ENCODE measurements at places on chromosomes 16 and 17.

GRCh38 chr17:51487947-51488346, 227.6 kb downstream of the UTP18 start:
- DNase-seq = peak; percentile 2

- peak; percentile 34 for DNase-seq
Observed at GRCh38 chr17:1473841-1474240, 17.8 kb upstream of the CRK start.

DNA sequence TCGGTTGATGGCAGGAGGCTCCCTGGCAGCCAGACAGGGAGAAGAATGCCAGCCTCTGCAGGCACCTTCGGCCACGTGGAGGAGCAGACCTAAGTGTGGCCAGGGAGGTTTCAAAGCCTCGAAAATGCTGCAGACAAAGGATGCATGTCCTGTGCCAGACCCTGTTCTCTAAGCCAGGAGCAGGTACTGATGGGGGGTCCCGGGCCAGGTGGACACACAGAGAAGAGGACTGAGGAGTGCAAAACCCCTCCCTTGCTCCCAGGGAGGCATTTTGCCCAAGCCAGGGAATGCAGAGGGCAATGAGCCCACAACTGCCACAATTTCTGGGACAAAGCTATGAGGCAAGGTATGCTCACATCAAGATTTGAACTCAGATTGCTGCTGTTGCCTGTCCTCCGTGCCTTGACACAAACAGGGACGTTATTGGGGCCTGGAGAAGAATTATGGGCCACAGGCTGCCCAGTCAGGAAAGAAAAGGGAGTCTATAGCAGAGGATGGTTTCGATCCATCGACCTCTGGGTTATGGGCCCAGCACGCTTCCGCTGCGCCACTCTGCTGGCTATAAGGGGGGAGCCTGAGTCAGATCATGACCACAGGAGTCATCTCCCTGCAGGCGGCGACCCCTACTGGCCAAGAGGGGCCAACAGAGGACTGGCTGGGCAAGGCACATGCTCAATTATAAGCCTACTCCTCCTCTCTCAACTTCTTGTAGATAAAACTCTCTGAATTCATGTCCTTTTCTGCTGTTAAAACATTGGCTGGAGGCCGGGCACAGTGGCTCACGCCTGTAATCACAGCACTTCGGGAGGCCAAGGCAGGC, 25.1 kb upstream of the FOXK2 start:
- peak; percentile 78 for DNase-seq

- DNase-seq = no peak
Observed at GRCh38 chr16:5604770-5605169, 507.2 kb upstream of the EEF2KMT start.

DNA sequence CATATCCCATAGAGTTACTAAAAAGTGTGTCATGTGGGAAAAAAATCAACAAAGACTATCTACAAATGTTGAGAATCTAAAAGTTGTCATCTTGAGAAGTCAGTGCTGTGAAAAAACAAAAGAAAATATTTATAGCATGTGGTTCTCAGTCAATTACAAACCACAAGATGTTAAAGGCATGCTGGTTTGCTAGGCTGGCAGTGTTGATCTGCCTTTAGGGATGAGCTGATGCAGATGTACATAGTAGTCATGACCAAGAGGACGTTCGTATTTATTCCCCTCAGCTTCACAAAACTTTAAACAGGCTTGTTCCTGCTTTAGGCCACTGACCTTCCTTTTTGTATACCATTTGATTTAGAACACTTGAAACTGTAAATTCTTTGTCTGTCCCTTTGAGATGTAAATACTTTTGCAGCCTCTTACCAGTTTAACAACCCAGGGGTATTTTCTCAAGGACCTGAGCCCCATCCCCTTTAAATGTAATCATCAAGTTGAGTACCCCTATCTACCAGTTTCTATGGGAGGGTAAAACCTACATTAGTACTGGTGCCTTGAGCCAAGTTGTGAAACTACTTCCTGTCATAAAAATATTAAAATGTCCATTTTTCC, 446.6 kb downstream of the KCNJ18 start:
- DNase-seq = no peak

DNA sequence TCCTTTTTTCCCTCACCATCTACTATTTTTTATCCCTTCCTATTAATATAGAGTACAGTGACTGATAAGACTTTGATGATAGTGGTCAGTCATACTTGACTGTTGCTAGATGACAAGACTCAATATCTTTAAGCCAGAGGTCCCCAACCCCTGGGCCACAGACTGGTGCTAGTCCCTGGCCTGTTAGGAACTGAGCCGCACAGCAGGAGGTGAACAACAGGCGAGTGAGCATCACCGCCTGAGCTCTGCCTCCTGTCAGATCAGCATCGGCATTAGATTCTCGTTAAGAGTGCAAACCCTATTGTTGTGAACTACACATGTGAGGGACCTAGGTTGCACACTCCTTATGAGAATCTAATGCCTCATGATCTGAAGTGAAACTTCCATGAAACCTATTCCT, 341.3 kb downstream of the BCAS3 start:
- no peak for DNase-seq

DNA sequence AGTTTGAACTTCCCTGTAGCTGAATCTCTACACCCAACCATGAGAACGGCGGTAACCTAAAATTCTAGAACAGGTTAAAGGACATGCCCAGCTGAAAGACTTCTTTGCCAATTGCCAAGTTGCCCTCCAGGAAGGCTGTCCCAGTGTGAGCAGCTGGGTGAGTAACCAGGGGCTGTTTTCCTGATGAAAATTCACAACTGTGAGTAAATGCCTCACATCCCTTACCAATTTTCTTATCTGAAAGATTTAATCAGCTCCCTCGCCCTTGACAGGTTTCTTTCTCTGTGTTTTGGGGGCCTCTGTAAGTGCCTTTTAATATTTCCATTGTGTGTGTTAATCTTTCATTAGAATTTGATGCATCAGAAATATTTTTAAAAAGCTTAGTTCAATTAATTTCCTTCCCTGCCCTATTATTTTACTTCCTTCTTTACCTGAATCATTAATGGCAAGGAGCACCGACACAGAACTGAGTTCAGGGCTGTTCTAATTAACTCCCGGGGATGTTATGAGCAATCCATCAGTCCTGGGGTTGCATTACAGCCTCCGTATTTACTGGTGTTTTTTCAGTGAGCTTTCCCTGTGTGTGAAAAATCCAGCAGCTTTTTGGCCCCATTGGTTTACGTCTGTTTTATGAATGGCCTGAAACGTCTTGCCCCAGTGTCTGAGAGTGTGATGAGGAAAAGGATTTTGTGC, 152.9 kb downstream of the CLEC16A start:
- DNase-seq = no peak

- DNase-seq = no peak
Observed at GRCh38 chr17:14886200-14886739, 378.9 kb downstream of the PMP22 start.

- no peak for DNase-seq
Observed at GRCh38 chr17:76381633-76382350, 2.6 kb upstream of the SPHK1 start.

GRCh38 chr16:50679676-50680555, 1.2 kb downstream of the SNX20 start:
- no peak for DNase-seq

DNA sequence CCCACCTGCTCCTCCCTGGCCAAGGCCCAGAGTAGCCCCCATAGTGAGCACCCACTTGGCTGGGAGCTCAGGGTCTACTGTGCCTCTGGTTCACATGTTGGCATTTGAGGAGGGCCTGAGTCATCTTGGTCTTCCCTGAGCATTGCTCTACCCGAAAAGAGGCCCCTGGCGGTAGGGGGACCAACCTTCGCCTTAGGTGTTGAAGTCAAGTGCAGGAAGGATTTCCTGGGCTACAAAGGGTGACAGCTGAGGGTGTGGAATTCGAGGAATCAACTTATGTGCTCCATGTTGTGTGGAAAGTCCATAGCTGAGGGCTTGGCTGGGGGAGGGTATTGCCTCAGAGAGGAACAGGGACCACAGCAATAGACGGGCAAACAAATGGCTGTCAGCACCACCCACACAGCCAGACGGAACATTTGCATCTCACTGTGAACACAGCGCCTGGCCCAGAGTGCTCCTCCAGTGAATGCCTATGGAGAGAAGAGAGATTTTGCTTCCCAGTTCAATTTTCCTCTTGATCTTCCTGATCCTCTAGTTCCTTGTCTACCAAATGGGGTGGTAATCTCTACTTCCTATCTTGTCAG, 35.6 kb upstream of the NGFR start:
- no peak for DNase-seq

GRCh38 chr16:50066482-50067289, 916 bp downstream of the HEATR3 start:
- no peak for DNase-seq

DNA sequence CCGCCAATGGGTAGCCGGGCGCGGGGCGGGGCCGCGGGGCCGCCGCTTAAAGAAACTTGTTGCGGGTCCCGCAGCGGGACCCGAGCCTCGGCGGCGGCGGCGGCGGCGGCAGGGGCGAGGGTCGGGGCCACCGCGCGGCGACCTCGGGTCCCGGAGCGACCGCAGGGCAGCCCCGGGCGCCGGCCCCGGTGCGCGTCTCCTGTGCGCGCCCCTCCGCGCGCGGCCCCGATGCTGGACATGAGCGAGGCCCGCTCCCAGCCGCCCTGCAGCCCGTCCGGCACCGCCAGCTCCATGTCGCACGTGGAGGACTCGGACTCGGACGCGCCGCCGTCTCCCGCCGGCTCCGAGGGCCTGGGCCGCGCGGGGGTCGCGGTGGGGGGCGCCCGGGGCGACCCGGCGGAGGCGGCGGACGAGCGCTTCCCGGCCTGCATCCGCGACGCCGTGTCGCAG, at the start of gene SOX8:
TSS of gene SOX8 (plus strand) at position 76 of the 450 bp plus-strand sequence. CDS start at position 229, 153 bp downstream.
- DNase-seq = no peak

GRCh38 chr17:83026311-83026811, 53.0 kb upstream of the METRNL start:
- no peak for DNase-seq

DNA sequence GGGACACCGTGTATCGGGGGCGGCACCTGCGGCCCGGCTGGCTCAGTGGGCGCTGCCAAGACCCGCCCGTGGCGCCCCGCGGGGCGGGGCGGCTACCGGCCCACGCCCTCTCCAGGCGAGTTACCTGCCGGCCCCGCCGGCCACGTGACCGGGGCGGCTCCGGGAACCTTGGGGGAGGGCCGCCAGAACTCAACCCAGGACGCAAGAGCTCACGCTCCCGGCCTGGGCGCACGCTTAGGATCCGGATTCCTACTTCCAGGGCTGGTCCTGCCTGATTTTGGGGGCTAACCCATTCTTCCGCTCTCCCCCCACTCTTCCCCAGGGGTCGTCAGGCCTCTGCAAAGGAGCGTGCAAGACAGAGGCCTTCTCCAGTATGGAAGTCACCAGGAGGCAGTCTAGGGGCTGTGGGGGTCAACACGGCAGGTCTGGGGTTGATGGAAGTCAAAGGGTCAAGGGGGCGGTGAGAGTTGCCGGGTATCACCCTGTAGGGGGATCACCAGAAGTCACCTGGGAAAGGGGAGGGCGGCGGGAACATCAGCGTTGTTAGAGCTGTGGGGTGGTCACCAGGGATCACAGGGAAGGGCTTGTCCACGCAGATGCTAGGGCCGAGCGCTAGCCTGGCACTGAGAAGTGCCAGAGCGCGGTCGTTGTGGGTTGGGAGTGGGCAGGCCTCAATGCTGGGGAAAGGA, 354 bp upstream of the ESRP2 start:
- DNase-seq = no peak

GRCh38 chr17:78132084-78132676, 1.6 kb downstream of the TMC8 start:
- DNase-seq = peak; percentile 58

DNA sequence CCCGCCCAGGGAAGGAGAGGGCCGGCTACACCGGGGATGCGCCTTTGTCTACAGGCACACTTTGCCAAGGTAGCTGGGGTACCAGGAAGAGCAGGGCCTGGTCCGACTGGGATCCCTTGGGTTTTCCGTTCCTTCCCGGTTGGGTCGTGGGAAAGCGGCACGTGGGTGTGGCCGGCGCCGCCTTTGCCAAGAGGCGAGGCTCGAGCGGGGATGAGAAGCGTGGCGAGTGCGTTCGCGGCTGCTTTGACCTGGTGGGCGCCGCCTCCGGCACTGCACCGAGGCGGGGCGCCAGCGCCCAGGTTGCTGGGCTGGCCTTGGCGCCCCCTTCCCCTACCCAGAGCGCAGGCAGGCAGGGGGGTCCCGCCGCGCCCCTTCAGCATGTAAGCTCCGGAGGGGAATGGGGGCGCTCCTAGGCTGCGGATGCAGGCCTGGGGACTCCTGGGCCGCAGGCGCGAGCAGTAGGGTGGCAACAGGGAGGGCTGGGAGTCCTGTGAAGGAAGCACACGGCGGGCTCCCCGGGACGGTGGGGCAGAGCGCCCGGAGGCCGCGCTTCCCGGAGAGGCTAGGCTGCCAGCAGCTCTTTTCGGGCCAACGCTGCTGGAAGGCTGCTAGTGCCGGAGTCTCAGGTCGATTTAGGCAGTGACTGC, 2.0 kb downstream of the HAS3 start:
- DNase-seq = no peak

- DNase-seq = no peak
Observed at GRCh38 chr16:53666786-53667415, 36.8 kb downstream of the RPGRIP1L start.

DNA sequence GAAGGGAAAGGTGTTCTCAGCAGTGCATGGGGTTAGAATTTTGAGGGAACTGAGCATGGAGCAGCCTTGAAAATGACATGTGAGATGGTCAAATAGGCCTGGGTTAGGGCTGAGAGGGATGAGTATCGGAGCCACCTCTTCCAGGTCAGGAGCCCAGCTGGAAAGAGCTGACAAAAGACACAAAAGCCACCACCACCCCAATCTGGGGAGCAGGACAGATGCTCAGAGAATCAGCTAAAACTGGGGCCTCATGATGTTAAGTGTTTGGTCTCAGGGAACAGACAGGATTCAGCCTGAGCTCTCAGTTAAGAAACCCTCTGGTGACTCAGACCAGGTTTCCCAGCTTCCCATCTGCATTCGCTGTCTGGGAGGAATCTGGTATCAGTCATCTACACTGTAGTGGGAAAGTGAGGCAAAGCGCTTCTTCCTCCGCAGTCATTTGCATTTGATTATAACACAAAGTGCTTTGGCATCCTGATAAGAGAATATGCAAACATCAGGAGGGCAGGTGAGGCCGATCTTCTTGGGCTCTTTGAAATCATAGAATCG, 2.6 kb downstream of the WNT9B start:
- no peak for DNase-seq

DNA sequence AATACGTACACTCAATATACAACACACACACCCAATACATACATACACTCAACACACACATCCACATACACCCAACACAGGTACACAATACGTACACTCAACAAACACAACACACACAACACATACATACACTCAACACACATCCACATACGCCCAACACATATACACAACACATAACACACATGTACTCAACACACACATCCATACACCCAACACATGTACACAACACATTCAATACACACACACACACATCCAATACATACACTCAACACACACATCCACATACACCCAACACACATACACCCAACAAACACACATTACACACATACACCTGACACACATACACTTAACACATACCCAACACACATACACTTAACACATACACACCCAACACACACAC, 95.9 kb downstream of the CCDC182 start:
- DNase-seq = no peak

- DNase-seq = no peak
Observed at GRCh38 chr17:72022328-72023275, 98.2 kb upstream of the SOX9 start.

- DNase-seq = no peak
Observed at GRCh38 chr17:64611369-64611768, 50.7 kb downstream of the SMURF2 start.

GRCh38 chr17:31530391-31530985, 139.0 kb downstream of the RAB11FIP4 start:
- no peak for DNase-seq

Data from stimulated activated CD8-positive, alpha-beta memory T cell treated with anti-CD3 and anti-CD28 coated beads, Interleukin-7, amount 100 ng/mL, for 4 hours (primary cell).